Naive thymus-derived CD4-positive, alpha-beta T cell (primary cell): ENCODE measurements at places on chromosomes 4 and X.

GRCh38 chr4:100489305-100489704 is 28.5 kb downstream of the EMCN start:
- DNase-seq = no peak

- no peak for DNase-seq
Observed at GRCh38 chr4:26272654-26273615, 47.9 kb upstream of the RBPJ start.

GRCh38 chrX:88988796-88989195 is 241.8 kb downstream of the CPXCR1 start:
- DNase-seq = no peak

- DNase-seq = no peak
Observed at GRCh38 chr4:74999714-75000309, 66.9 kb downstream of the PARM1 start.

DNA sequence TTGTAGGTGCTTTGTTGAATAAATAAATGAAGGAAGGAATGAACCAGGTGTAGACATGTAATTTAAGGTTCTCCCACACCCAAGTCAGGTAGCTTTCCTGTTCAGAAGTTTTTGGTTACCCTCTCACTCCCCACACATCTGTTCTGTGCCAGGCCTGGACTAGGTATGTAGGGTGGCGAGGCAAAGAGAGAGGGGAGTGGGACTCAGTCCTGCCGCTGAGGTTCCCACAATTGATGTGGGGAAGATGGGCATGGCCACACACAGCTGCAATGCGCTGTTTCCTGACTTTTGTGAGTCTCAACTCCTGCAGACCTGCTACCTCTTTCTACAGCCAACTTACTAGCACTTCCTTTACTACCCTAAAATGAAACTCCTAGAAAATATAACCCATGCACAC is 88.9 kb downstream of the RTL5 start:
- DNase-seq = no peak

GRCh38 chrX:39710776-39711175 is 387.0 kb downstream of the BCOR start:
- no peak for DNase-seq

GRCh38 chr4:128512767-128513322 is 225.2 kb upstream of the PGRMC2 start:
- no peak for DNase-seq

- DNase-seq = no peak
Observed at GRCh38 chr4:6180841-6181631, 19.3 kb downstream of the JAKMIP1 start.

GRCh38 chr4:184388106-184388505 is 86.2 kb downstream of the IRF2 start:
- no peak for DNase-seq

DNA sequence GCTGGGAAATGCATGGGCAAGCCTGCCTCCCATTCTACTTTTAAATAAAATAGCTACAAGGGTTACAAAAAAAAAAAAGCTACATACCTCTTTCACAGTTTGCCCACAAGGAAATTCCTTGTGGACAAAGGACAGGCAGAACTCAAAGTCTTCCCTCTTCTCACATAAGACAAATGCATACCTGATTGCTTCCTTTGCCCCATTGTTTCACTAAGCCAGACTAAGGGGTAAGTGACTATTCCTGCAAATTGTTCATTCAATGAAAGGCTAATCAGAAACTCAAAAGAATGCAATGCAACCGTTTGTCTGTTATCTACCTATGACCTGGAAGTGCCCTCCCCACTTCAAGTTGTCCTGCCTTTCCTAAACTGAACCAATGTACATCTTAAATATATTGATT is 780.6 kb downstream of the FAM133A start:
- no peak for DNase-seq

DNA sequence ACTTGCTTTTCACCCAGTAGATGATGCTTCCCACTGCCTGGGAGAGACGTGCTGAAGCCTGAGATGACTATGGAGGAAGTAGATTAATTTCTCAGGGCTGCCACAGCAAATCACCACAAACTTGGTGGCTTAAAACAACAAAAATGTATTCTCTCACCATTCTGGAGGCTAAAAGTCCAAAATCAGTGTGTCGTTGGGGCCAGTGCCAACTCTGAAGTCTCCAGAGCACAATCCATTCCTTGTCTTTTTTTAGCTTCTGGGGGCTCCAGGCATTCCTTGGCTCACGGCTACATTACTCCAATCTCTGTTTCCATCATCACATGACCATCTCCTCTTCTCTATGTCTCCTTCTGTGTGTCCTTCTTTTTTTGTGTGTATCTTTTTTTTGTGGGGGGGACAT is 105.8 kb upstream of the C1QTNF7 start:
- no peak for DNase-seq

DNA sequence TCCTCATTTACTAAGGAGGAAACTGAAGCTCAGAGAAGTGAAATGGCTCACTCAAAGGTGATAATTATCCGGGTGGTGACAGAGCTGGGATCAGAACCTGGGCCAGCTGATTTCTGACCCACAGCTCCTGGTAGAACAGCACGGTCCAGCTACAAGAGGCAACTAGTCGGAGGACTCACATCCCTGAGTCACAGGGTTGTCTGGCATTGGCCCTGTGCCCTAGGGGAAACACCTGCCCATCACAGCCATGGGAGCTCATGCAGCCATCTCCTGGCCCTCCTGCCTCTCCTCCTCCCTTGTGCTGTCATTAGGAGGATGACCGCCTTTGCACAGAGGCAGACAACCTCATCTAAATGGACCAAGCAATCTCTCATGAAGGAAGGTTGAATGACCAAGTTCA is 115.2 kb upstream of the TSPAN5 start:
- no peak for DNase-seq

- DNase-seq = no peak
Observed at GRCh38 chr4:85861064-85861765, 386.3 kb downstream of the ARHGAP24 start.

GRCh38 chr4:94348666-94349065 is 6.0 kb upstream of the HPGDS start:
- DNase-seq = no peak

DNA sequence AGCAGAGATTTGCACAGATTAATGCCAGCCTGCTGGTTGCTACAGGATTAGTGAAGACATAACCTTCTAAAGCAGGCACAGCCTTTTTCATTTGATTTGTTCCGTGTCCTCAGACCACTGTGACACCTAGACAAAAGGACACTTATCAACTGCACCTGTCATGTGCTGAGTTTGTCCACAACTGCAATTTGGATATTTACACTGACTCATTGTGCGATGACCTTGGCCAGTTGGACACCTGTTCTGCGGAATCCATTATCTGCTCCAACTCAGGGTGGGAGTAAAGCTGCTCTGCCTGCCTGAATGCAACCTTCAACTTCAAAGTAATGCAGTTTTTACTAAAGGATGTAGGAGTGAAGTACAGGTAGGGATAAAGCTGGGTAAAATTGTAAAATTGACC is 4.1 kb upstream of the NR0B1 start:
- DNase-seq = no peak

DNA sequence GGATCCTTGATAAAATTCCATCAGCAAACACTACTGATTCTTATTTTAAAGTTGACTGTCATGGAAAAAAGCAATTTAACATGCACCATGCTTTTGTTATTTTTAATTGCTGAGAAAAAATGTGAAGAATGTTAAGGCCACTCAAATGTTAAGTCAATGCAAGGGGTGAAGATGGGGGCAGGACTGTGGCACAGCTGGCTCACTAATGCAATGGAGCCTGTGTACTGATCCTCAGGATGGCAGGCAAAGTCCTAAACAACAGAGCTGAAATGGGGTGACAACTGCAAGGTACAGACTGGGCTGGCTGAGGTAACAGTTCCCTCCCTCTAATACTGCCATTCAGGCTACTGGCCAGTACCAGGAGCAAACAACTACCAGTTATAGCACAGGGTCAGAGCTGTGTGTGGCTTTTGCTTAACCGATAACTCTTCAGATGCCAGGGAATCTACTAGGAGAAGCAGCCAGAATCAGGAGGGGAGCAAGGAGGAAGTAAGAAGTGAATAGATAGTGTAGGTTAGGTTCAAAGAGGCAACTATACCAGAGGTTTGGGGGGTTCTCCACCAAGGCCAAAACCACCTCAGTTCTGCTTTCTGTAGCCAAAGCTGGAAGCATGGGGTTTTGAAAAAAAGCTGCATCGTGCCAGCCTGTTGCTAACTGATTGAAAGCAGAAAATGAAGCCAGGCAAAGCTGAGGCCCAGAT is 372.6 kb downstream of the OPHN1 start:
- DNase-seq = no peak

- DNase-seq = no peak
Observed at GRCh38 chrX:46957297-46957696, 45.1 kb downstream of the JADE3 start.

DNA sequence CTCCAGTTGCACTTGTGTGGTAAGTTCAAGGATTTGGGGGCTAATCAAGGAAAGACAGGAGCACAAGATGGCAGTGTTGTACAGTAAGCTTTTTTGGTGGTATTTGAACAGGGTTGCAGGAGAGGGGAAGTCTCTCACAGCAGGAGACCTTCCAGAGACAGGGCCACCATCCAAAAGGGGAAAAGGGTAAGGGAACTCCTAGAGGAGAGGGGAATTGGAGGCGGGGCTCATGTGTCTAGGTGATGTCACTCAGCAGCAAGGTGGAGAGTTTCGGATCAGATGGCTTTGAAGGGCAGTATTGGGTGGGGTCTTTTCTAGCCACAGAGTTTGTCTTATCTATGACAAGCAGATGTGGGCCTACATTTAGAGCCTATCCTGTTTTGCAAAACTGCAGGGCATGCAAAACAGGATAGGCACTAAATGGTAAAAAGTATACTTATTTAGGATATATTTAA is 13.4 kb upstream of the RNF175 start:
- no peak for DNase-seq

- no peak for DNase-seq
Observed at GRCh38 chr4:104596189-104596588, 101.5 kb upstream of the CXXC4 start.

GRCh38 chr4:137610960-137611359 is 78.7 kb upstream of the PCDH18 start:
- no peak for DNase-seq

- no peak for DNase-seq
Observed at GRCh38 chrX:81259714-81260395, 58.0 kb downstream of the SH3BGRL start.
